ENCODE measurements at places on chromosomes 12 and 14.

DNA sequence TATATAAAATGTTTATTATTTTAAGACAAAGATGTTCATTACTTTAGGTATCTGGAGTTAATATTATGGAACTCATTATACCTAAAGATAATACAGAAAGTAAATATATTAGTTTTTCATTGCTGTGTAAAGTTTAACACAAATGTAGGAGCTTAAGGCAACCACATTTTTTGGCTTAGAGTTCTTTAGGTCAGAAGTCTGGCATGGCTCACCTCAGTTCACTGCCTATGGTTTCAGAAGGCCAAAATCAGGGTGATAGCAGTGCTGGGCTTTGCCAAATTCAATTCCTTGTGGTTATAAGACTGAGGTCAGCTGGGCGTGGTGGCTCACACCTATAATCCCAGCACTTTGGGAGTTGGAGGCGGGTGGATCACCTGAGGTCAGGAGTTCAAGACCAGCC, 35.5 kb upstream of the PRPF39 start:
- no peak for DNase-seq

- DNase-seq = no peak
These were observed 97.5 kb downstream of the ZFP36L1 start for GRCh38 chr14:68695326-68695768.

DNA sequence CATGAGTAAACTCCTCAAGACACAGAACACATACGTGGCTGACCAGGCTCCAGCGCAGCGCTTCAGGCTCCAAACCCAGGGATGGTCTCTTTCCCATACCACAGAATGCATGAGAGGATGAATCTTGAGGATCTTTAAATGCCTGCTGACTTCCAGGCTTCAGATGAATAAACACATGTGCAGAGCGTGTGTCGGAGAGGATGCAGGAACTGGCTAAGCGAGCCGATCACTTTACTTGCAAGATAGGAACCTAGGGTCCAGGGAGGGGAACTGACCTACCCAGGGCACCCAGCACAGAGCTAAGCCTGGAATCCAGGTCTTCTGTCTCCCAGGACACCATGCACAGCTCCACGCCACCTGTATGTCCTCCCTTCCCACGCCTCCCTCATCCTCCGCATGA, 209.8 kb downstream of the BCL11B start:
- no peak for DNase-seq

DNA sequence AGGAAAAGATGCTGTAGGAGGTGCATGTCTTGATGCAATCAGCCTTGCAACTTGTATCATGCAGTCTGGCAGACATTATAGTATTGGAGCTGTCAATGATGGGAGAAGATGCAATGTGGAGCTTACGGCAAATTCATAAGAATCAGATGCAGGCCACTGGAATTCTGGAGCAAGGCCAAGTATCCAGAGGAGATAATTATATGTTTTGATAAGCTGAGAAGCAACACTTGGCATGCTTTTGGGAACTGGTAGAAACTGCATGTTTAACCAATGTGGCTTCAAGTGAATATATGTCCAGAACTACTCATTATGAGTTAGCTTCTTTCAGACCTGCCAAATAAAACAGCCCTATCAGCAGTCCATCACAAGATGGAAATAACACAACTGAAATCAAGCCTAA, 249.1 kb upstream of the PPFIA2 start:
- no peak for DNase-seq

DNA sequence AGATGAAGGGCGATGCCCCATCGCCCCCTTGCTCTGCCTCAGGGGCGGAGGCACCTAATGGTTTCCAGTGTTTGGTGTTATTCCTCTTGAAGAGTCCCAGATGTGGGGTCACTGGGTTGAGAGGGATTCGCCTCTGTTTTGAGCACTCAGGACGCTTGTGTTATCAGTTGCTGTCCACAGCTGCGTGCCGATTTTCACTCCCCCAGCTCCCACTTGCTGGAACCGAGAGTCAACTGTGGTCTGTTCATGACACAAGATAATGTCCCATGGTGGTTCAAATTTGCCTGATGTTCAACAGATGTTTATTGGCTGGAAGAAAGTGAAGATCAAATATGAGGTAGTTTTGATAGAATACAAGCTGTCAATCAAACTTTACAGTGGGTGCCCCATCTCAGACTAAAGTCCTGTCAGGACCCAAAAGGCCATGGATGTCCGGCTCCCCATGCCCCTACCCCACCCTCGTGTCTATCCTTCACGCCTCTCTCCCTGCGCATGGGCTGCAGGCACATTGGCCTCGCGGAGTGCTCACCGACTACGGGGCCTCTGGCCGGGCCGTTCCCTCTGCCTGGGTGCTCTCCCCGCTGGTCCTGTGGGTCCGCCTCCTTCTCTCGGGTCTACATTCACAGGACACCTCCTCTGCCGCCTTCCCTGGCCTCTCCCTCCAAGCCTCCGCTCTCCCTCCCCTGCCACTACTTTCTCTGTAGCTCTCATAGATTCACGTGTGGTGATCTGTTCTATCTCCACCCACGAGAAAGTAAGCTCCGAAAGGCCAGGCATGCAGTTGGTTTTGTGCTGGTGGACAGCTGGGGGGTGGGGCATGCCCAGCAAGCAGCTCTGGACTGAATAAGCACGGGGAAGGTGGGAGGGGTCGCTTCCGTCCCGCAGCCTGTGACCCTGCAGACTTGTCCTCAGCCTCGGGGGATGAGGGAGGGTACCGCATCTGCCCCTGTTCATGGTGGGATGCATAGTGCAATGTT, 6.8 kb upstream of the TRAF3 start:
- DNase-seq = no peak

GRCh38 chr14:49863487-49864281, 11.1 kb upstream of the NEMF start:
- no peak for DNase-seq

DNA sequence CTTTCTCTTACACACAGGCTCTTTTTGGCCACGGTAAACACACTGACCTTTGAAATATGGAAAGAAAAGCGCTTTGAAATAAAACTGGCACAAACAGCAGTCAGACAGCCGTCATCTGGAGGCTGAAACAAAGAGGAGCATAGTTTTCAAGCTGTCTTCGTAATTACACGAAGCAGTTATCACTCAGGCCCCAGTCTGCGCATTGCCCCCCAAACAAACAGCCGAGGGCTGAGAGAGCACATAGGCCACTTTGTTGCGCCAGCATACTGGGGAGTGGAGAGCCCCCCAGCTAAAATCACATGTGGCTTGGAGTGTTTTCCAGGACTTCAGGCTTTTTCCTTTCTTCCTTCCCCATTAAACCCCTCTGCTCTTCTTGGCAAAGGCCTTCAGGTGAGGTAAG, 142.9 kb upstream of the BTG1 start:
- DNase-seq = no peak

- no peak for DNase-seq
These were observed 19.8 kb upstream of the AQP2 start for GRCh38 chr12:49930515-49931288.

GRCh38 chr12:131012279-131013069, 58.8 kb downstream of the ADGRD1 start:
- no peak for DNase-seq

GRCh38 chr14:98182393-98183055, 1089.5 kb downstream of the BCL11B start:
- DNase-seq = no peak
